ENCODE measurements at places on chromosomes 5 and 9.

- DNase-seq, result no peak
Observed at GRCh38 chr5:34488984-34489383, 167.1 kb upstream of the RAI14 start.

DNA sequence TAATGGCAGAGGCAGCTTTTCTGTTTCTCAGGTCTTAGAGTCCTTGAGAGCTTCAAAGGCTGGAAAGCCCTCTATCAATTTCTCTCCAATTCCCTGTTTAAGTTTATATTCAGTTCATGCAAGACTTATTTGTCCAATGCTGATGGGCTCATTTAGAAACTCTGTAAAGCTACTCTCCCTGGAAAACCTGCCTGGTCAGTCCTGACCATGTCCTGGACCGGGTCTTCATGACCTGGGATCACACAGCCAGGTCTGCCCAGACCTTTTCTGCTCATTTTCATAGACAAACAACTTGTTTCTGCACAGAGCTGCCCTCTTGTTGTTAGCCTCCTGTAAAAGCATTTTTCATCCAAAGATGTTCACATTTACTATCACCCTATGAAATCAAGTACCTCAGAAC lies 85.4 kb upstream of the TBCA start:
- DNase-seq, result no peak

- DNase-seq, result no peak
Observed at GRCh38 chr5:29897916-29898315, 1295.6 kb upstream of the CDH6 start.

DNA sequence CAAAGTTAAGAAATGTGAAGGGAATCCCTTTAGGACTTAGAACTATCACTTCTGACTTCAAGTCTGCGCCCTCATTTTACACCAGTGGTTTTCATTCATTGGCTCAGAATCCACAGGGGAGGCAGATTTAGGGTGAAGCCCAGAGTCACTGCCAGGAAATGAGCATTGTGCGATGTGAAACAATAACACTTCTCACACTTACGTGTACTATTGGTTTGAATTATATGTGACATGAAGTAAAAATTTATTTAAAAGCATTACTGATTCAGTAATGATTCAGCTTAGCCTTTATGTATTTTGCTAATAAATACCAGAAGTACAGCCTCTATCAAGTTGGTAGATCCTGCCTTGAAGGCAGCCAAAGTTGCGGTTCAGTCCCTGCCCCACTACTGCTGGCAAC lies 98.6 kb downstream of the PAM start:
- DNase-seq, result peak; percentile 33

DNA sequence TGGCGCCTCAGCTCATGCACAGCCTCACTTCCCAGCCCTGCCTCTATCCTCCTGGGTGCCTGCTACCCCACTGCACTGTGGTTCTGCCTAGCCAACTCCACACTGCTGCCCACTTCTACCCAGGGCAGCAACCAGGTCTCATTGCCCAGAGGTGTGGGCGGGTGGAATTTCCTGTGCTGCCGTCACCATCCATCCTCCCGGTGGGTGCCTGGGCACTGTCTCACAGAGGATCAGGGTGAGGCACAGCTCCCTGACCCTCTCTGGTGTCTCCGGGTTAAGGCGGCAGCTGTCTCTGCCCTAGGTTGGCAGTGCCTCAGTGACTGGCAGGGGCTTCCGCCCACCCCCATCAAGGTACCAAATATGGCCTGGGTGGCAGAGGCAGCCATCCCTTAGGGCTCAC lies 4.3 kb upstream of the MTMR12 start:
- DNase-seq, result no peak

- no peak for DNase-seq
Observed at GRCh38 chr5:172689801-172690200, 48.7 kb downstream of the NEURL1B start.

DNA sequence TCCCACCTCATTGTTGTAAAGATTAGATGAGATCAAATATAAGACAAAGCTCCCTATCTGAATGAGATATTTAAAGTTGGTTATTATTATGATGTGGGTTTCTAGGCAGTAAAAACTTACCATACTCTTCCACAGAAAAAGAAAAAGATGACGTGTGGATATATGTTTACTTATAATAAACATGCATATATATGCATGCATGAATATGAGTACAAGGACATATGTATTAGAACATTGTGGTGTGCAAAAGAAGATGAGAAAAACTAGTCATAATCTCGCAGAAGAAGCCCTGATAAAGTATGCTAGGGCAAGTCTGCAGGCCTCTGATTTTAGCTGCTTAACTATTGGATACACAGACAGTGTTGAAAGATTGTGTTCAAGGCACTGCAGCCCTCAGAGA lies 10.1 kb upstream of the THBS4 start:
- DNase-seq, result no peak

DNA sequence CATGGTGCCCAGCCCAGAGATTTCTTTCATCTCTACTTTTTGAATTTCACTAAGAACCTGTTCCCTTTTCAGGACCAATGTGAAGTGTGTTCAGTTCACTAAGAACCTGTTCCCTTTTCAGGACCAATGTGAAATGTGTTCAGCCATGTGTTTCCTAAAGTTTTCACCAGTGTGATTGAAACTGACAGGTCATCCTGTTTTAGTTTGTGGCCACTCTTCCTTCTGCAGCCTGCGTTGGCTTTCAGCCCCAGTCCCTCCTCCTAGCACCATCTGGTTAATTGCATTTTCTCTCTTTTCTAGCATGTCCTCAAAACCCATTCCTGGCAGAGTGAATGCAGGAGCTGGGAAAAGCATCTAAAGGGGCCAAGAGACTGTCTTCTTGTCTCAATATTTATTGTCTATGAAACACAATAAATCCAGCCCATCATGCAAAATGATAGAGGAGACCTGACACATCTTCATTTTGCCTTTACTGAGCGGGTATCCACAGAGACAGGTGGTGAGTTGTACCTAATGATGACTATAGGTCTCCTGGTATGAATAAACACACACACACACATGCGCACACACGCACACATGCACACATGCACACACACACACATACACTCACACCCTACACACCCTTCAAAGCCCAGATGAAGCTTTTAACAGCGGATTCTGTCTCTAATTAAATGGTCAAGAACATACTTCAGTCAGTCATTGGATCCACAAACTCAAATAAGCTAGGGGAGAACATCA lies 6.1 kb upstream of the PANK3 start:
- no peak for DNase-seq

DNA sequence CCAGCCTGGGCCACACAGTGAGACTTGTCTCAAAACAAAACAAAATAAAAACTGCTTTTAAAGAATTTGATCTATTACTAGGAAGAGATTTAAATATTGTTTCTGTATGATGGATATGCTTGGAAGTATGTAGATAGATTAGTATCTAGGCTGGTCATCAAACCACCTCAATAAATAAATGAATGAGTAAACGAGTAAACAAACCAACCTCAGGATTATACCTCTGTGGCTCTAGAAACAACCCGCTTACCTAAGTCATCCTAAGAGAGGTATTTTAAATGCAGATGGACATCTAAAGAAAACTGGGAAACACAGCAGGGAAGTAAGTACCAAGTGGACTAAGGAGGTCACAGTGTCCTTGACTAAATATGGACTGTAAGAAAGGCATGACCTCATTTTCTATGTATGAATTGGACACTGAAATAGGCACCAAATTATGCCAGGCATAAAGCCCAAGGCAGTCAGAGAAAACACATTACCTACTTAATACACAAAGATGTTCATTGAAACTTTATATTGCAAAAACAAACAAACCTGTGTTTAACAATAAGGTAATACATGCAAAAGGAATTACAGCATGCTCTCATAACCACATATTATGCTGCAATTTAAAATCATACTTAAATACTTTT lies 7.3 kb downstream of the ANKH start:
- DNase-seq, result no peak

- no peak for DNase-seq
Observed at GRCh38 chr9:1354086-1354485, 303.9 kb downstream of the DMRT2 start.

DNA sequence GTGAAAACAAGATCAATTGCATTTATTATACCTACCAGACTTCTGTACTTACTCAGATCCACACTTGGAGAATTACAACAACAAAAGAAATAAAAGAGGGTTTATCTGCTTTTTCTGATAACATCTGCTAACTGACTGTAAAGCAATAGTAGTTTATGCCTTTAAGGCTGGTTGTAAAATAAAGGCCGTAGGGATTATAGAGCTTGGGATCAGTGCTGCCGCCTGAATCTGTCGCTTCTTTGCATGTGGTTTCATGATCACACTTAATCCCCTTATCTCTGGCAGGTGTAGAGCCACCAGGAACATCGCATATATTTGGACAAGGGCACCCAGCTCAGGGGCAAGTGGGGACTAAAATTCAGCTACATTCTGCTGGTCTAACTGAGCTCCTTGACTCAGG lies 146.7 kb downstream of the CCDC192 start:
- DNase-seq, result no peak

- DNase-seq, result no peak
Observed at GRCh38 chr5:132673488-132673887, 301 bp upstream of the IL4 start.

GRCh38 chr5:76689321-76690036 lies 26.4 kb upstream of the F2R start:
- peak; percentile 84 for DNase-seq

DNA sequence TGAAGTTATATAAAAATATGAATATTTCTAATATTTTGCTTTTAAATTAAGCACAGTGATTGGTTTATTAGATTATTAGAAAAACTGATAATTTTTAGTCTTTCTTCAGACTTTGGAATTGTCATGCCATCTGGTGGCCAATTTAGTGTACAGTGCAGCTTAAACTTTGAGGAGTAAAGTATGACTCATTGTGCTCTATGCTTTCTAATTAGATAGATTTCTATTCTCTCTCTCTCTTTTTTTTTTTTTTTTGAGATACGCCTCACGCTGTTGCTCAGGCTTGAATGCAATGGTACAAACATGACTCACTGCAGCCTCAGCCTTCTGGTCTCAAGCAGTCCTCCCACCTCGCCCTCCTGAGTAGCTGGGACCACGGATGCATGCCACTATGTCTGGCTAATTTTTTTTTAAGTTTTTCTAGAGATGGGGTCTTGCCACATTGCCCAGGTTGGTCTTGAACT lies 42.1 kb upstream of the GPR21 start:
- peak; percentile 74 for DNase-seq

DNA sequence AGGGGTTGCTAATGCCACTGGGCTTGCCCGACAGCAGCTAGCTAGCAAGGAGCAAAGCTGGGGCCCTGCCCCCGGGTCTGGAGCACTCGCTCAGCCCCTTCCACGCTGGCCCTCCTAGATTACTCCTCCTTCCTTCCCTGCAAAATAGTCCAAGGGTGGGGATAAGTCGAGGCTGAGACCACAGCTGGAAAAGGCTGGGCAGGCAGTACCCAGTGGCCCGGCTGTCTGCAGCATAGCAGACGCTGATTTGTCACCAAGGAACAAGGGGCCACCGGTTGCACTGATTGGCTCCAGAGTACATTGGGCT lies 73.9 kb downstream of the ADAMTS2 start:
- DNase-seq, result no peak

GRCh38 chr5:179314606-179315355 lies 30.5 kb downstream of the ADAMTS2 start:
- no peak for DNase-seq

GRCh38 chr9:128431207-128431606 lies 10.6 kb downstream of the CERCAM start:
- DNase-seq, result no peak

DNA sequence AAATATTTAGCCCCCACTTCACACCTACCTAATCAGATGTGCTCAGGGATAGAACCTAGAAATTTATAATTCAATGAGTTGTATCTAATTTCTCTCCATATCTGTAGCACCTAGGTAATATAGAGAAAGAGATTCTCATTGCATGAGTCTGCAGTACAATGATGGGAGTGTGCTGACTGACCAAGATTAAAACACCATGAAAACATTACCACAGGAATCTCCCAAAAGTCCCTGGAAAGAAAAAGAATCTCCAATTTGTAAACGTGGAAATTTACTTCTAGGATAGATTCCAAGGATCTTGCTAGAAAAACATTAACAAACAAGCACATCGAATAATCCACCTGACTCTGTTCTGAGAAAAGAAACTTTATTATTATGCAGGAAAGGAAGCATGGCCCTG lies 45.0 kb upstream of the DMRTA1 start:
- DNase-seq, result no peak

DNA sequence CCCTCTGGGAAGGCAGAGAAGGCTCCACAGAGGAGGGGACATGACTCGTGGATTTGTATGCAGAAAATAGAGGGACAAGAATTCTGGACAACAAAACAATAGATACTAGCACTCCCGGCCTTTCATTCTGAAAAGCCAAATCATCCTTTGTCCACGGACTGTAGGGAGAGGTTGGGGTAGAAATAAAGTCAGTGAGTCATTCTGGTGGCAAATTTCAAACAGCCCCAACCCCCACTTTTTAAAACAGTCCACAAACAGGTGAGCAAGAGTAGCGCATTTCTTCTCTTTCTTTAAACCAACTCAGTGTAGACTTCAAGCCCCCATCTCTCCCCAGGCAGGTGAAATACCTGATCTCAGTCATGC lies 56.1 kb downstream of the PTPDC1 start:
- DNase-seq, result no peak

GRCh38 chr9:15843931-15844330 lies 291.1 kb downstream of the CCDC171 start:
- DNase-seq, result no peak

DNA sequence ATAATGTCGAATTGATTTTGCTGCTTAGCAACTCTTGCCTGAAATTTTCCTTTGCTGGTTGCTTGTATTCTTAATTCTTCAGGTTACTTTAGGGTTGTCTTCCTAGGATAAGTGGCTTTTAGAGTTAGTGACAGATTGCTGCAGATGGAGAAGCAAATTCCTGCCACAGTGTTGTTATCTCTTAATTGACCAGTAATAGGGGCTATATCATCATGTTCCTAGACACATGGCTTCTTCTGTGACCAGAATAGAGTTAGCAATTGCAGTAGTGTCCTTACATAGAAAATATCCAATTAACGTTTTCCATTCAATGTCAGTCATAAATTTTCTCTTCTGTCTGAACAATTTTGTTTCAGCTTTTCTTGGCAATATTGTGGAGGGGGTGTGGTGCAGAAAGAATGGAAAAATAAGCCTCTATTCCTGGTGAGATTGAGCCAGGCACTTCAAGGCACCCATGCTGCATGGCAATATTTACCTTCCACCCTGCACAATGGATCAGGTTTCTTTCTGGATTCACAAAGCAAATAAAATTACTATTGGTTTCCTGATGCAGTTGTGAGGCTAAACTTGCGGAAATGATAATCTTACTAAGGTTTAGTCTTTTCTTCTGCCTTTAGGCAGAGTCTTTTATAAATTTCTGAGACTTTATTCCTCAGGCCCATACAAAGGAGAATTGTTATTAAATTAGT lies 1481.5 kb downstream of the EFNA5 start:
- no peak for DNase-seq

DNA sequence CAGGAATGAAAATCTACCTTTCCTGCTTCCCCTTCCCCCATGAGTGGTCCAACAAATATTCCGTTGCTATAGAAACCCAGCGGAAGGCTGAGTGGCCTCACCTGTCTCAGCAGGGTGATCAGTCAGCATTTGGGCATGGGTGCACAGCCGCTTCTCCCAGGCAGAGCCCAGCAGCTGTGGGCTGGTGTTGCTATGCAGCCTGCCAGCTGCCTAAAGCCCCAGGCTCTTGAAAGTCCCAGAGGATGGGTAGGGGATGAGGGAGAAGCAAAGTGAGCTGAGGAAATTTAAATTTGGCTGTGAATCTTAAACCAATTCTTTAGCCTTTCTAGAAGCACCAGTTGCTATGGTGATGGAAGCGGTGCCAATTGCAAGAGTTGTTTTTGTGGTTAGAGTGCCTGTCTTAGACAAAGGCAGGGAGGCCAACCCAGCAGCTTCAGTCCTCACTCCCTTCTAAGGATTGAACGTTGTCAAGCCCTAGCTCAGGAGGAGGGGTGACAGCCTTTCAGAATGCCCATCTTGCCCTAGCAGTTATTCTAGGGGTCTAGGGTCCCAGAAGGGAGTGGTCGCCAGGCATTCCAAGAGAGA lies 151.5 kb upstream of the PITX1 start:
- no peak for DNase-seq

Data from fibroblast of the conjunctiva (primary cell).